ENCODE measurements at places on chromosomes 1 and 21.
A peak's percentile ranks its signal among the peaks of the same experiment; 100 is the strongest.

- DNase-seq: no peak
These were observed 20.5 kb upstream of the C1QA start for GRCh38 chr1:22615886-22616285.

DNA sequence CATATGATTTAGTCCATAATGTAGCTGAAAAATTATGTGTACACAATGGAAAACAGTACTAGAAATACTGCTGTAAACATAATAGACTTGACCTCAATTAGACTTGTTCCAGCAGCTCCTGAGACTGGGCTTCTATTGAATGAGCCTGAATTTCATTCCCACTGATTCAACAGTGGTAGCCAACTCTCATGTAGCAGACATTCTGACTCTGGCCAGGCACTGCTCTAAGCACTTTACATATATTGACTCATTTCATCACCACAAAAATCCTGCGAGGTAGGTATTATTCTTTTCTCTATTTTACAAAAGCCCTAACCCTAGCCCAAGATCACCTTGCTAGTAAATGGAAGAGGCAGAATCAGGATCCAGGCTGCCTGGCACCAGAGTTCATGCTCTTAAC is 12.8 kb upstream of the CTSS start:
- DNase-seq: no peak

DNA sequence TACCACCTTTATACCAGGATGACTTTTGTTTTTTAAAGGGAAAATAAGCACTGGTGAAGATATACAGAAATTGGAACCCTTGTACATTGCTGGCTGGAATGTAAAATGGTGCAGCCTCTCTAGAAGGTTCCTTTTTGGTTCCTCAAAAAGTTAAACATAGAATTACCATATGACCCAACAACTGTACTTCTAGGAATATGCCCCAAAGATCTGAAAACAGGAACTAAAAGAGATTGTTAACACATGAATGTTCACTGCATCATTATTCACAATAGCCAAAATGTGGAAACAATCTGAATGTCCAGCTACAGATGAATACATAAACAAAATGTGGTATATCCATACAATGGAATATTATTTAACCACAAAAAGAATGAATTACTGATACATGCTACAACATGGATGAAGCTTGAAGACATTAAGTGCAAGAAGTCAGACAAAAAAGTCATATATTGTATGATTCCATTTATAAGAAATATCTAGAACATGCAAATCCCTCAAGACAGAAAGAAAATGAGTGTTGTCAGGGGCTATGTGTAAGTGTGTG is 84.9 kb upstream of the DMRTA2 start:
- DNase-seq: no peak

GRCh38 chr1:63611231-63611630 is 18.0 kb downstream of the PGM1 start:
- no peak for DNase-seq

- peak; percentile 29 for DNase-seq
These were observed 343.2 kb downstream of the OLFM3 start for GRCh38 chr1:101653482-101653946.

GRCh38 chr1:30887485-30888315 is 20.9 kb downstream of the SDC3 start:
- peak; percentile 70 for DNase-seq

DNA sequence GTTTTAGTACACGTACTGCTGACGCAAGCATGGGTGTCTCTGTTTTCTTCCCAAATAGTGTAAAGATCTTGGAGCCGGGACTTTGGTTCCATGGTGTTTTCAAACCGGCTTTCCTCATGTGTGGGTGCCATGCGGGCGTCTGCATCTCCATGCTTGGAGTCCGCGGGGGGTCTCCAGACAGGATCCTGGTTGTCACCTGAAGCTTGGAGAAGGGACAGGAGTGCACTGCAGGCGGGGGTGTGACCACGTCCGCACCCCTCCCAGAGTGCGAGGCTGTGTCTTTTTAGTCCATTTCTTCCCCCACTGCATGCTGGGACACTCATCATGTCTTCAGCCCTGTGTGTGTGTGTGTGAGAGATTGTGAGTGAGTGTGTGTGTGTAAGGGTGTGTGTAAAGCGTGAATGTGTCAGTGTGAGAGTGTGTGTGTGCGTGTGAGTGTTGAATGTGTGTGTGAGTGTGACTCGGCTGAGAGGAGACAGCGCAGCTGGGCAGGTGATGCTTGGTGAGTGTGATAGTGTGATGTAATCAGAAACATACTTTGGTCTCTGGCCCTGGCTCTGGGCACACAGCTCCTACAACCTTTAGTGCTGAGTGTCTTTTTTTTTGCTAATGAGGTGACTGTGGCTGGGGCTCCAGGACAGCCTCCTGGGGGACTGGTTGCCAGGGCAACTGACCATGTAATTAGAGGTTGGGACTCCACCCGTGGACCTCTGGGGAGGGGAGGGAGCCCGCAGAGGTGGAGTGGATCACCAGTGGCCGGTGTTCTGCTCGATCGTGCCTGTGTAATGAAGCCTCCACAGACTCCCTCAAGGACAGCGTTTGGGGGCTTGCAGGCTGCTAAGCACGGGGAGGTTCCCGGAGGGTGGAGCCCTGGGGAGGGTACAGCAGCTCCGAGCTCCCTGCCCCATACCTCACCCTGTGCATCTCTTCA is 55.1 kb downstream of the AGPAT3 start:
- peak; percentile 57 for DNase-seq

GRCh38 chr1:192566657-192567056 is 8.9 kb upstream of the RGS1 start:
- DNase-seq: no peak

DNA sequence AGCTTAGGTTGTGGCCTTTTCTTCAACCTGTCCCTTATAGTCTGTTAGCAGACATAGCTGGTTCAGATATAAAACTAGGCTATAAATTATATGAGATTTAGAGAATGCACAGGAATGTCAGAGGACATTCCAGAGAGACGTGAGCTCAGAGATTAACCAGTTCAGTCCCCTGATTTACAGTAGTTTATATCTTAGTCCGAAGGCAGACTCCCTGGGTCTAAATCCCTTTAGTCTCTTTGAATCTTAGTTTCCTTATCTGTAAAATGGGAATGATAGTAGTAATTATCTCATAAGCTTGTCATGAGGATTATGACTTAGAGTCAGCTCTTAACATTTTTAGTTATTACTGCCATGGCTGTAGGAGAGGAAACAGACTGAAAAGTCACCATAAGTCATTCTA is 45.5 kb upstream of the PLXNA2 start:
- DNase-seq: no peak

GRCh38 chr1:6923416-6923815 is 138.2 kb downstream of the CAMTA1 start:
- DNase-seq: peak; percentile 16

DNA sequence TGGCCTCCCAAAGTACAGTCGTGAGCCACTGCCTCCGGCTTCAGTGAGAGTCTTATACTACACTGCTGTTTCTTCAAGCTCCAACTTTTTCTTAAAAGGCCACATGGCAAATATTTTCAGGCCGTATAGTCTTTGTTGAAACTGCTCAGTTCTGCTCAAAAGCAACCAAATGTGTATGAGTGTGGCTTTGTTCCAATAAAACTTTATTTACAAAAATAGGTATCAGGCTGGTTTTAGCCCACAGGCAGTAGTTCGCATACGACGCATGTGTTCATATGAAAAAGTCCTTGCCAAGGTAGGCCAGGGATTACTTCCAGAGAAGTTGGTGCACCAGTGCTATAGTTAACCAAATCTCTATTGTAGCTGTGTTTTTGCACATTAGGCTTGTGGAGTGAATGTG is 6.2 kb downstream of the PLEKHM2 start:
- no peak for DNase-seq

GRCh38 chr1:75583282-75583681 is 27.6 kb downstream of the SLC44A5 start:
- DNase-seq: no peak

- DNase-seq: peak; percentile 64
These were observed 22.2 kb downstream of the FMOD start for GRCh38 chr1:203328714-203329122.

DNA sequence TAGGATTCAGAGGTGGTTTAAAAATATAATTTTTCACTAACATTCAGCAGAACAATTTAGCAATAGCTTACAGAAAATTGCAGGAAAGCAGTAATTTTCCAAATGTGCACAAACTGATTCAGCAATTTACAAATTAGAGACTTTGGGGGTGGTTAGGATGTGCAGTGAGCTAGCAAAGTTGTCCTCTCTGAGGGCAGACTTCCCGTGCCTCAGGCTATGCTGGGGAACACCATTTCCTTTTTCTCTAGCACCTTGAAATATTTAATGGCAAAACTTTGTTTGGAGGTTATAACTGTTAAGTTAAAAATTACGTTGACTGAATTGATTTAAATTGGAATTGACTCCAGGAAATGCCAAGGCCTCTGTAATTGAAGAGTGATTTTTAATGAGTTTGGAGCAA is 258.9 kb downstream of the PTBP2 start:
- no peak for DNase-seq

DNA sequence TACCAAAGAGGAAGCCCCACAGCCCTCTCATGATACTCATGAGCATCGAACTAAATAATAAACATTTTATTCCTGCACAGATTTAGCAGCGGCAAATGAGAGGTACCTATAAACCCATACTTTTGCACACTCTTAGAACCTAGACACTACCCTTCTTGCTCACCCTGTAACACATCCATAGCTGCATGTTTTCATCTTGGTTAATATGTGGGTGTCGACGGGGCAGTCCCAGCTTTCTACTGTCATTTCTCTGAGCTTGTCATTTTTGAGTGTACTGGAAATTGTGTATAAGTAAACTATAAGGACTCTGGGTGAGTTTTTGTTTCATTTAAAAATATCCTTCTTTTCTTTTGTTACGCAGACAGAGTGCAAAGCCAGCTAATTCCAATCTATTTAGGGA is 25.5 kb downstream of the OVGP1 start:
- DNase-seq: no peak

- DNase-seq: no peak
These were observed 14.0 kb upstream of the TRIM67 start for GRCh38 chr1:231147896-231148295.

DNA sequence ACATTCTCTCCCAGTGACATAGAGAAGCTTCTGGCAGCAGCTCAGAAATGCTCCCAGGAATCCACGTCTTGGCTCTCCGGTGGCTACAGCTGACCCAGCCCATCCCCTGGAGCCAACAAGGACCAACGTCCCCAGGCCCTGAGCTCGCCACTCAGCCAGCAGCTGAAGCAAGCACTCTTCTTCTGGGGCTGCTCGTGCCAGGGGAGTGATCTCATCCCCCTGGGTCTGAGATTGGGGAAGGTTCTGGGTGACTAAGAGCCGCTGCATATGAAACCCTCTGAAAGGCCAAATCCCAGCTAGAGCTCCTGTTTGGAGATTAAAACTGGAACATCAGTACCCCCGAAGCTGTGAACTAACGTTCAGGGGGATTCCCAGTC is 487.9 kb downstream of the NPHP4 start:
- DNase-seq: no peak

DNA sequence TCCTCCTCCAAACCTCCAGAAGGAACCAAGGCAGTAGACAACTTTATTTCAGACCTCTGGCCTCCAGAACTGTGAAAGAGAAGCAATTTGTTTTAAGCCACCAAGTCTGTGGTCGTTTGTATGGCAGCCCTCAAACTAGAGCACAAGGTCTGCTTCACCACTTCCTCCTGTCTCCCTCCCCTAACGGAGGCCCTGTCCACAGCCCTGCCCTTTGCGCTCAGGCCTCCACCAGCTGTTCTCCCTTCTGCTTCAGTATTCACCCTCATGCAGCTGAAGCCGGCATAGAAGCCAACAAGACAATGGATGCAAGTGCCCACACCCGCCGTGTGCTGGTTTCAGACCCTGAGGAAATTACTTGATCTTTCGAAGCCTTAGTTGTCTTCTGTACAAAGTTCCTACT is 364.1 kb downstream of the HHAT start:
- no peak for DNase-seq

GRCh38 chr1:71621785-71622184 is 541.0 kb upstream of the ZRANB2 start:
- no peak for DNase-seq

- no peak for DNase-seq
These were observed 9.8 kb downstream of the CLCC1 start for GRCh38 chr1:108953452-108953851.

DNA sequence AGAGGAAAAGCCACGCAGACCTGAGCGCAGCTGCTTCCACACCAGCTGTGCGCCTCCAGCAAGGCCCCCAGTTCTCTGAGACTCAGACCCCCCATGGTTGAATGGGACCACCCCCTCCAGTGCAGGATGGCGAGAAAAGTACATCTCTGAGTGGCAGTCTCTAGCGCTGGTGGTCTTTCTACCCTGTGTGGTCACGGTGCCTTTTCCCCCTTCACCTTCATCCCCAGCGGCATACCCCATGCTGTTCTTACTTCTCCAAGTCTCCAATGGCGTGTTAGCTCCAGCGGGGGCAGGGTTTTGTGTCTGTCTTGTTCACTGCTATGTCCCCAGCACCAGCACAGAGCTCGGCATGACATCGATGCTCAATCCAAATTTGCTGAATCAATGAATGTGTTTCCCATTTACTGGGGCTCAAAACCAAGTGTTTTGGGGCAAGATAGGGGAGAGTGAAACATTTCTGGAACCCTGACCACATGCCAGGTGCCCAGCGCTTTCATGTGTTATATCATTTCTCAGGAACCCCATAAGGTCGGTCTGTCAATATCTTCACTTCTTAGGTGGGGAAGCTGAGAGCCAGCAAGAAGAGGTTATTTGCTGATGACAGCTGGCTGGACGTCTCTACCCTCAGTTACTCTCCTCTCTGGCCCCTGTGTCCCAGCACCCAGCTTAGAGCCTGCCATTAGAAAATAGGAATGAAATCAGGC is 959 bp upstream of the SDC3 start:
- peak; percentile 75 for DNase-seq

DNA sequence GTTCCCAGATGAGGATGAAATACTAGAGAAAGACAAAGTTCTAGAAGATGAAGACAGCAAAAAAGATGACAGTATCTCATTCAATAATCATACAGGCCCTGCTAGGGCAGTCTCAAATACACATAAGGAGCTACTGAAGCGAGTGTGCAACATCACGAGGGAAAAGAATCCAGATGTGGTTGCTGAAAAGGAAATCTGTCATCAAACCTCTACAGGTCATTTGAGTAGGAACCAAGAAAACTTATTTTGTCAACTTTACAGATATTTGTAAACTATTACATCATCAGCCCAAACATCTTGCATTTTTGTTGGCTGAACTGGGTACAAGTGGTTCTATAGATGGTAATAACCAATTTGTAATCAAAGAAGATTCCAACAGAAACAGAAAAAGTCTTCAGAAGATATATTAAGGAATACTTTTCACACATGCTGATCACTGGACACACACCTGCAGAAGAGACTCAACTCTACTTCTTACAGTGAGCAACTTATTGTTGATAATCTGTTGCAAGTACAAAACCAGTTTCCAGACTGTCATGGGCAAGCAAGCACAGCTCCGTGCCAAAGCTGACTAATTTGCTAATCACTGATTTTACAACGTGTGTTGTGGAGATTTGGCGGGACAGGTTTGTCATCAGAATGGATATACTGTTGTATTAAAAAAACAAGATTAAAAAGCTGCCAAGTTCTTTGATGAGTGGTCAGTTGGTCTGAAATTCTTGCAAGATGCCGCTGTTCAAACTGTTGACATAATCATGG is 42.1 kb downstream of the TRIM33 start:
- no peak for DNase-seq

- no peak for DNase-seq
These were observed 135.9 kb downstream of the NPHP4 start for GRCh38 chr1:5856246-5856815.

- no peak for DNase-seq
These were observed 64.3 kb upstream of the TINAGL1 start for GRCh38 chr1:31511848-31512615.
